Vagina (tissue), 2 donors: ENCODE measurements at places on chromosomes 5 and 9.

GRCh38 chr5:125719681-125720347 lies 703.4 kb upstream of the GRAMD2B start:
- no peak for DNase-seq

- peak; percentile 40 for DNase-seq
Observed at GRCh38 chr5:6190838-6191237, 187.5 kb downstream of the MED10 start.

DNA sequence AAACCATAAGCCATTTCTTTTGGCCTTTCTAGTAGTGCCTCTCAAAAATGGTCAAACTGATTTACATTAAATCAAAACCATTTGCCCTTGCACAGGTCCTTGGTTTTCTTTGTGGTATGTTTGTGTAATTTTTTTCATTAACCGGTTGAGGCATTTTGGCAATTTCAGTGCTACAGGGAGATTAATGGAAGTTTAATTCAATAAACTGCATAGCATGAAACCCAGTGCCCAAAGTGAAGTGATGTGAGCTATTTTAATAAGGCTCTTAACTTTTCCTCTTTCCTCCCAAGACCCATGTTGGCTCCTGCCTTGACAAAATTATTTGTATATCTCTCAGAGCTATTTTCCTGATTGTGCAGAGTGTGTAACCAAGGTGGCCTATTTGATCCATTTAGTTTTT lies 326.2 kb upstream of the SEMA6A start:
- DNase-seq, result no peak

DNA sequence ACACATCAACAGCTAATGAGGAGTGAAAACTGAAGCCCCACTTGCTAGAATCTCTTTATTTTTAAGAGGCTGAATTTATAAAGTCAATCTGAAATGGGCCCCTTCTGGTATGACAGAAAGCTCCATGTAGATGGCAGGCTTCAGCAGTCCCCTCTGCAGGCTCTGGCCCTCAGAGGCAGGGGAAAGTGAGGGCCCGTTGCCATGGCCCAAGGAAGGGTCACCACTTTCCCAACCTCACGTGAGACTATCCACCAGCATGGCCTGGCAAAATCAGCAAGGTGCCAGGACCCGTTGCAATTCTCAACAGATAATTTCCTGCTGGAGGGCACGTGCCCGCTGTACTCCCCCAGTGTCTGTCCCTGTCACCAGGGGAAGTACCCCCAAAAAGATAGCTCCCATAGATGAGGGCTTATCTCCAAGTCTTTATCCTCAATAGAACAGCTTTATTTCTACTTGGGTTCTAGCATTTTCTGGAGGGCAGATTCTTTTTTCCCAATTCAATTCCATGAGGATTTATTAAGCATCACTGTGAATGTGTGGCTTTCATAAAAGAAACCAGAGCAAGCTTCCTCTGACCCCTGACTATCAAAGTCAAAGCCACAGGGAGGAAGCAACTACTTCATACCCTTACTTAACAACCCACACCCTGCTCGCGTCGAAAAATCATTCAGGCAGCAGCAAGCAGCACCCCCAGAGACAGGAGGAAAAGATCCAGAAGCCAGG lies 85.4 kb upstream of the FSTL4 start:
- DNase-seq, result no peak

GRCh38 chr5:176538989-176539384 lies 1.8 kb upstream of the RNF44 start:
- no peak for DNase-seq

- DNase-seq, result no peak
Observed at GRCh38 chr5:24065779-24066178, 558.4 kb downstream of the PRDM9 start.

DNA sequence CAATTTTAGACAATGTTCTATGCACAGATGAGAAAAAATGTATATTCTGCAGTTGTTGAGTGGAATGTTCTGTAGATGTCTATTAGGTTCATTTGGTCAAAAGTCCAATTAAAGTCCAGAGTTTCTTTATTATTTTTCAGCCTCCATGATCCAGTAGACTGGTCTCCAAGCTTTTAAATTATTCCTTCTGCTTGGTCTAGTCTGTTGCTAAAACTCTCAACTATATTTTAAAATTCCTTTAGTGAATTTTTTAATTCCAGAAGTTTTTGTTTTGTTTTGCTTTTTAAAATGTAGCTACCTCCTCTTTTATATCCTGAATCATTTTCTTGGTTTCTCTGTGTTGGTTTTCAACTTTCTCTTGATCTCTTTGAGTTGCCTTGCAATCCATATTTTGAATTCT lies 24.6 kb downstream of the SELENOP start:
- no peak for DNase-seq

DNA sequence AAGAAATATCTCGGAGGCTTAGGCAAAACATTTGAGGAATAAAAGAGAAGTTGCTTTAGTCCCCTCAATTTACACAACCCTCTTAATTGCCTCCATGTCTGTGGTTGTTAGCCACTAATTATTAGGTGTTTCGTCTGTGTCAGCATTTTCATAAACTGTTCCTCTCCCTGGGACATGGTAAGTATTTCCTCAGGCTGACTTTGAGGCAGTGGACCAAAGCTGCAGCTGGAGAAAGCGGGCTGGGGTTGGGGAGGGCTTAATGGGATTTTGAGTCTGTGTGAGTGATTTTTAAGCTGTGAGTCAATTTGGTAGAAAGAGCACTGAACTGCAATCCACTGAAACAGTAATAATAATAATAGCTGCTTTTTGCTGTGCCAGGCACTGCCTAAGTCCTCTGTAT lies 13.0 kb upstream of the TTC1 start:
- no peak for DNase-seq

GRCh38 chr9:69168709-69169217 lies 5.3 kb upstream of the TJP2 start:
- DNase-seq, result no peak

DNA sequence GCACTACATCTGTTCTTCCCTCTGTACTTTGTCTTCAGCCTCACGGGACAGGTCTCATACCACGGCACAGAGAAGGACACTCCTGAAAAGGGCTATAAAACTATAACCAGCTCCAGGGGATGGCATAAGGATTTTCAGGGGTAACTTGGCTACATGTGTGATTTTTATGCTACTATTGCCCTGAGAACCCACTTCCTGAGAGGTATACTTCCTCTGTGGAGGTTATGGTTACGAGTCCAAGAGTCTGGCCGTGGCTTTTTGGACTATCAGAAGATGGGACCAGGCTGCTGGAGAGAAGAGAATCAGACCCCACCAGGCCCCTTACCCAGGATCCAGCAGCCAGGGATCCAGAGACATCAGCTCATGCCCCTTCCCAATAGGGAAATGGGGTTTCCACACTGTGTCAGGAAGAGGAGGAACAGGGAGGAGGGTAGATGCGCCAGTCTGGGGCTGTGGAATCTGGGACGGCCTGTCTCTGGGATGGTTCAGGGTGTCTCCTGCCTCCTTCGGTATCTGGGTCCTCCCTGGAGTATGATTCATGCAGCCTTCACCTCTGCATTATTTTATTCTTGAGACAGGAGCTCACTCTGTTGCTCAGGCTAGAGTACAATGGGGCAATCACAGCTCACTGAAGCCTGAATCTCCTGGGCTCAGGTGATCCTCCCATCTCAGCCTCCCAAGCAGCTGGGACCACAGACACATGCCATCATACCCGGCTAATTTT lies 29.7 kb downstream of the WHRN start:
- no peak for DNase-seq

- DNase-seq, result no peak
Observed at GRCh38 chr9:32867026-32867425, 83.7 kb downstream of the TMEM215 start.

GRCh38 chr5:116509483-116510244 lies 65.0 kb downstream of the SEMA6A start:
- DNase-seq, result no peak

DNA sequence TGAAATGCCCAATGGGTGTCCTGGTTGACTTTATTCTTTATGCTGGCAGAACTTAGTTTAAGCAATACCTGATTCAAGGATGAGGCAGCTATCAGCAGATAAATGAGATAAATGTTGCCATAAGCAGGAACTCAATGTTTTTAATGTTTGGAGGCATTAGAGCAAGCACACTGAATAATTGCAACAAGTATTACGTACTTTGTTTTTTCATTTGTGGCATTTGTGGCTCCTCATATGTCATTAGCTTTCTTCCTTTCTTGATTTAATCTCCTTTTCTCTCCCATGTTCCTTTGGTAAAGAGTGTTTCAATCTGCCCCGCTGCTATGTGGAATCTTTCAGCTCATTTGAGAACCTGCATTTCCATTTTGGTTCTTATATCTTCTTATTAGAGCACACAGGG lies 6.4 kb upstream of the NR3C1 start:
- DNase-seq, result no peak

GRCh38 chr5:5116956-5117355 lies 23.2 kb upstream of the ADAMTS16 start:
- no peak for DNase-seq

DNA sequence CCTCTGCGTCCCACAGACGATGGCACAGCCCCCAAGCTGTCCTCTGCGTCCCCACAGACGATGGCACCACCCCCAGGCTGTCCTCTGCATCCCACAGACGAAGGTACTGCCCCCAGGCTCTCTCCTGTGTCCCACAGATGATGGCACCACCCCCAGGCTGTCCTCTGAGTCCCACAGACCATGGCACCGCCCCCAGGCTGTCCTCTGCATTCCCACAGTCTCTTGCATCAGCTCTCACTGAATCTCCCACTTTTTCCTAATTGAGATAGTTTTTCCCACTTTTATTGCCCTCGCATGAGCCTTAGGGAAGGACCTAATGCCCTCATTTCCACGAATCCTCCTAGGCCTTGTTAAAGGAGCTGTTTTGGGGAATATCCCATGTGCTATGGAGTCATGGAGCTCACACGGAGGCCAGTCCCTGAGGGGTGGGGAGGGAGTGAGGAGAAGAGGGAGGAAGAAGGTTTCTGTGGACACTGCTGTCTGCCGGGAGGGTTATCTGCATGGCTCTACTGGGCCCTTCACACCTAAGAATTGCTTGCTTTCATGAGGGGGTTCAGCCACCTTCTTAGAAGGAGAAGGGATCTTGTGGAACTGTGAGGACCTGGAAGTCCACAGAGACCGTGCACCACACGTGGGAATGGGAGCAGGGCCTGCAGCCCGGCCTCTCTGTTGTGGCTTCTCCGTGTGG lies 58.2 kb upstream of the PTCH1 start:
- DNase-seq, result no peak

- DNase-seq, result no peak
Observed at GRCh38 chr5:31726952-31727351, 88.0 kb downstream of the PDZD2 start.

GRCh38 chr9:80320916-80321315 lies 749.2 kb downstream of the TLE4 start:
- no peak for DNase-seq

GRCh38 chr9:35579130-35579529 lies 25.9 kb upstream of the TESK1 start:
- DNase-seq, result no peak

DNA sequence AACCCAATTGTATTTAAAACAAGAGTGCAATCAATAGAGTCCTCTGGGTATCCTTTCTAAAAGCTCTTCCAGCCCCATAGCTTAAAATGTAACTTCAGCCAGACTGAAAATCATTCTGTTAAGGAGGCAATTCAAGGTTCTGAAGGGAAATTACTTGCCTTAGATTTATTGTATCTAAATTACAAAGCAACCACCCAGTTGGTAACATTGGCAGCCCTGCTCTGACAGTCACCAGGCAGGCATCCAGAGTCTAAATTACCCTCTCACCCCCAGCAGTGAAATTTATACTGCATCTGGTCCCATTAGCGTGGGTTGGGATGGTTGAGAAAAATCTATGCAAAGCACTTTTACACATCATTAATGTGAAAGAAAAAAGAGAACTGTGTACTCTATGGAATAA lies 514.7 kb downstream of the MTRR start:
- no peak for DNase-seq

- DNase-seq, result no peak
Observed at GRCh38 chr9:5670079-5670478, 41.2 kb downstream of the RIC1 start.

GRCh38 chr9:16368237-16369087 lies 502.0 kb downstream of the BNC2 start:
- DNase-seq, result peak; percentile 42

- DNase-seq, result no peak
Observed at GRCh38 chr5:173315495-173316338, 12.5 kb downstream of the STC2 start.

GRCh38 chr9:135989722-135990467 lies 28.7 kb upstream of the UBAC1 start:
- DNase-seq, result no peak

DNA sequence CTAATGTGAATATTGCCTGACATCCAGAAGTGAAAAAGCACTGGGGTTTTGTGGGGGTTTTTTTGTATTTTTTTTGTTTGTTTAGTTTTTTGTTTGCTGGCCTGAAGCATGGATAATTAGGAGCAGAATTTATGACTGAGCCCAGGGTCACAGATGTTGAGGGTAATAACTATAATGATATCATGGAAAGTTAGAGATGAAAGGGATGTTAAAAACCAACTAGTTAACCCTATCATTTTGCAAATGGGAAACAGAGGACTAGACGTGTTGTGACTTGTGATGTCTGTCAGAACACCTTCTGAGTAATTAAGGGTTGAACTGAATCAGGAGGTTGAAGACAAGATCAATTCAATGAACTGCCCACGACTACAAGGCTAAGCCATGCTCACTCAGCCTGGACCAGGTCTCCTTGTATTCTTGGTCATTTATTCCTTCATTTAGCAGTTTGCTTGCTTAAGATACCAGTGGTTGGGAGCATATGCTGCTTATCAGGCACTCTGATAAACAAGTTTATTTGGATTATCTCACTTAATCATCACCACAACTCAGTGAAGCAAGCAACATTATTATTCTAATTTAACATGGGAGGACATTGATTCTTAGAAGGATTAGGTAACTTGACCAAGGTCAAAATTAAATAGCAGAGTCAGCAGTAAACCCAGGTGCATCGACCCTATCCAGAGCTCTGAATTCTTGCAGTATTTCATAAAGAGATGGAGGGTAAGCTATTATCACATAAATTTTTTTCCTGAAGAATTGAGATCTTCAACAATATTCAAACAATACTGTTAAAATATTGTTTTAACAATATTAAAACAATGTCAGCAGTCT lies 75.7 kb upstream of the PIK3R1 start:
- no peak for DNase-seq

DNA sequence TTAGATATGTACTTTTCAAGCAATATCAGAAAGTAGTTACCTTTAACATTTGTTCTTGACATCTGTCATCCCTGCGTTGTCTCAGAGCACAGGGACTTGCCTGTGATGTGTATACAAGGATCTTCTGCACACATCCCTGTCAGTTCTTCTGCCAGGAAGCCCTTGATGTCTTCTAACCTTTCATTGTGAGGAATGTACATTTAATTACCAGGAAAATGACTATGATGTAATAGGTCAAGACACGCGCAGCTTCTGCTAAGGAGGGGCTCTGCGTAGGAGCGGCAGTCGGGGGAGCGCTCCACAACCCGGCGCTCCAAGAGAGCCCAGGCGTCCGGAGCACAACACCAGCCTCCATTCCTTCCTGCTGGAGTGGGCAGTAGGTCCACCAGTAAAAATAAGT lies 119.7 kb downstream of the IRX2 start:
- no peak for DNase-seq

DNA sequence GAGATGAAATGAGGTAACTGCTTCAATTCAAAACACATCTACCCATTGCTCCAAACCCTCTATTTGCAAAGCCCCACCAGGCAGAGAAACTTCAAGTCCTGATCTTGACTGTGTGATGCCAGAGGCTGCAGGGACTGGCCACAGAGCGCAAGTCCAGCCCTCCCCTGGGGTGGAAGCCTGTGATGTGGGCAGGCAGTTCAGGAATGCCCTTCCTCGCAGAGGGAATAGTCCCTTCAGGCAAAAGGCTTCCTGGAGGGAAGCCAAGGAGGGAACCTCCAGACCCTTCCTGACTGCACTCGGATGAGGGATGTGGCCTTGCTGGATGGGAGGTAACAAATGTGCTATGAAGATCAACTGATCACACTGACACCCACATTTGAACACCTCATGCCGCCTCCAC lies 131.2 kb downstream of the SLIT3 start:
- no peak for DNase-seq
